ENCODE measurements at places on chromosomes 11 and 22.
A peak's percentile ranks its signal among the peaks of the same experiment; 100 is the strongest.

DNA sequence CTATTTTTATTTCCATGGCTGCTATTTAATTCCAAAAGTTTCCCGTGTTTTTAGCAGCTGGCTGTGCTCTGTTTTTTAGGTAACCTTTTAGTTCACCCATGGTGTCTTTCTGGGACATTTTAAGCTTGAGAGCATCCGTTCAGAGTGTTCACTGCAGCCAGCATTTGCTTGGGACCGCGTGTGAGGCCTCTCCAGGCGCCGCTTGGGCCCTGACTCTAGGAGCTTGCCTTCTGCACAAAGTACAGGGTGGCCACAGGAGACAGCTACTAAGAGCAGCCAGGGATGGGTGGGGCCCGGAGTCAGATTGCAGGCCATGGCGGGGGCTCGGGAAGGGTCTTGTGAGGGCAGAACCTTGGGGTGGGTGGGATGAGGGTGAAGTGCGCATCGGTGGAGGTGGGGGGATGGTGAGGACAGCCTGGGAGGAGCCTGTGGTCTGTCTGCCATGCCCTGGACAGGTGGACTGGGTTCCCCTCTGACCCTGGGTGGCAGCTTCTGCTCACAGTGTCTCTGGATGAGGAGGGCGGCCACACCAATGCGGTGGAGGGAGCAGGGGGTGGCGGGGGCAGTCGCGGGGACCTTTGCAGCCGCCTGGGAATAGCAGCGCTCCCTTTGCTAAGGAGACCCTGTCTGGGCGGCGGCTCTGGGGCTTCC is 288.1 kb downstream of the TBC1D22A start:
- no peak for DNase-seq

DNA sequence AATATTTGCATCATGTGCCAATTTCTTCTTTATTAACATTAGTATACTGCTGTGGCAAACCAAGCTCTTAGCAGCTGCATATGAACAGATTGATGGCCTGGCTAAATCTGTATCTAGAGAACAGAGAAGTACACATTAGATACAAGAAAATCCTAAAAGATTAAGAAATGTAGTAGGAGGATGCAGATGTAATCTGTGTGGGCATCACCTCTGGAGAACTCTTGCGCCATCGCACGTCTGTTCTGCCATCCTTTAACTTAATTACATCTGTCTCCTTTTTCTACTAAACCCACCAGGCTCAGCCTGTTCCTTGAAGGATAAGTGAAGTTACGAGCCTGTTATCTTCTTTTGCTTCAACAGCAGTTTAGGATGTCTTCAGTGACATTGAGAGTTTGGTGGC is 196.4 kb upstream of the PITPNB start:
- no peak for DNase-seq

DNA sequence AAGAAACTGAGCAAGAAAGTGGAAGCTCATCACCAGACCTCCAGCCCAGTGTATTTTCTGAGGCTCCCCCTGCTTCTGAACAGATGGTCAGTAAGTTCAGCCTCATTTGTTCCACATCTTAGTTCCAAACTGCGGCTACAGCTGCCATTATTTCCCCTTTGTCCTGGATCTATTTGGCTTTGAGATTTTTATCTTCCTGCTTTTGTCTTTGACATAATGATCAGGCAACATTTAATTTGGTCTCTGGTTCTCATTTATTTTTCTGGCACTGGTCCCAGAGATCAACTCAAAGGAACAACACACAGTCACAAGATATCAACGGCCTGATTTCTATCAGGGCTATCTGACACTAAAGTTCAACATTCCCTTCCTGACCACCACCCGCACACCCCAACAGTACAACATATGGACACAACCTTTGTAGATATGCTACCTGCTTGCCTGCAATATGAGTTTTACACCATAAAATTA is 137.5 kb downstream of the FAM76B start:
- DNase-seq: no peak

GRCh38 chr11:129698212-129698611 is 117.4 kb upstream of the TMEM45B start:
- DNase-seq: no peak

- DNase-seq: no peak
Observed at GRCh38 chr22:33699176-33699575, 221.1 kb downstream of the LARGE1 start.

DNA sequence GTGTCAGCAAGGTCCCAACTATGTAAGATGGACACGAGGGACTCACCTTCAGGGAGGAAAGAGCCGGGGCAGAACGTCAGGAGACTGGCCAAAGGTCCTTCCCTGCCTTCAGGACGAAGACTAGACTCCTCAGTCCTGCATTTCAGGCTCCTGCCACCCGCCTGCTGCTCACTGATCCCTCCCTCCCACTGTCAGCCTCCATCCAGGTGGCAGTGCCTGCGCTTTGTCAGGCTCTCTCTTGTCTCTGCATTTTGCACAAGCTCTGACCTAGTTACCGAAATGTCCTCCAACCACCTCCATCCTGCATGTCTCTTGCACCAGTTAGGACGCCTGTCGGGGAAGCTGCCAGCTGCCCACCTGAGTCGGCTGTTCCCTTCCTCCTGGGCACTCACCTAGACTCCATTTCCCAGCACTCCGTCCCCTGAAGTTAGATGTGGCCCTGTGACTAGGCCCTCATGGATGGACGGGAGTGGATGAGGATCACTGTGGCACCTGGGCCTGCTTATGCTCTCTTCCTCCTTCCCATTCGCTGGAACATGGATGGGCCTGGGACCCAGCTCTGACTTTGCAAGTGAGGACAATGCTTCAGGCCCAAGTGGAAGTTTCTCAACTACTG is 8.0 kb downstream of the B3GNT6 start:
- no peak for DNase-seq

GRCh38 chr11:13343931-13344717 is 66.5 kb downstream of the BMAL1 start:
- DNase-seq: peak; percentile 35

DNA sequence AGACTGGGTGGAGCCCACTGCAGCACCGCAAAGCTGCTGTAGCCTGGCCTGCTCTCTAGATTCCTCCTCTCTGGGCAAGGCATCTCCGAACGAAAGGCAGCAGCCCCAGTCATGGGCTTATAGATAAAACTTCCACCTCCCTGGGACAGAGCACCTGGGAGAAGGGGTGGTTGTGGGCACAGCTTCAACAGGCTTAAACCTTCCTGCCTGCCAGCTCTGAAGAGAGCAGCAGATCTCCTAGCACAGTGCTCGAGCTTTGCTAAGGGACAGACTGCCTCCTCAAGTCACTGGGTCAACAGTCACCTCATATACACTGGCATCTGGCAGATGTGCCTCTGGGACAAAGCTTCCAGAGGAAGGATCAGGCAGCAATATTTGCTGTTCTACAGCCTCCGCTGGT is 117.3 kb downstream of the EHF start:
- no peak for DNase-seq

- DNase-seq: no peak
Observed at GRCh38 chr11:63719987-63720386, 38.7 kb downstream of the RTN3 start.

- no peak for DNase-seq
Observed at GRCh38 chr11:114784216-114784615, 105.9 kb downstream of the NXPE2 start.

GRCh38 chr11:11760838-11761237 is 80.9 kb upstream of the USP47 start:
- DNase-seq: no peak

DNA sequence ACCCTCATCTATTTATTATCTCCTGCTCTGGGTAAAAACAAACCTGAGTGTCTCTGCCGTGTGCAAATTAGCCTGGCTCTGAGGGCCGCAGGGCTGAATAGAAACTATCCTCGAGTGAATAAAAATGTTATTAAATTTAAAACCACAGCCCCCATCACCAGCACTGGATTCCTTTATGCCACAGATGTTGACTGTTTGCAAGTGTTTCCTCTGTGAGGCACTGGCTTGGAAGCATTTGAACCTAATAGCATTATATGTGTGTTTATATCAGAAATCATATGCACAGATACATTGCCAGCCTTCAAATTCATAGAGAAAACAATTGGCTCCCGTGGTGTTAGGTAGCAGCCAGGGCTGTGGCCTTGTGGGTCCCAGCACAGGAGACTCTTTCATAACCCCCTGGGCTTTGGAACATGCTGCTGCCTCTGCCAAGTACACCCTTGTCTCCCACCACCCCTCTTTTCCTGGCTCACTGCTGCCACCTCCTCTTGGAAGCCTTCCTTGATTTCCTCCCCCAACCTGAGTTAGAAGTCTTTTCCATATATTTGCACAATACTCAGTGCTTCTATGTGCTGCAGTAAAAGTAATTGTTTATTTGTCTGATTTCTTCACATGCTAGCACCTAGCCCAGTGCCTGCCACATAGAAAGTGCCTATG is 294.4 kb downstream of the DDX10 start:
- no peak for DNase-seq

DNA sequence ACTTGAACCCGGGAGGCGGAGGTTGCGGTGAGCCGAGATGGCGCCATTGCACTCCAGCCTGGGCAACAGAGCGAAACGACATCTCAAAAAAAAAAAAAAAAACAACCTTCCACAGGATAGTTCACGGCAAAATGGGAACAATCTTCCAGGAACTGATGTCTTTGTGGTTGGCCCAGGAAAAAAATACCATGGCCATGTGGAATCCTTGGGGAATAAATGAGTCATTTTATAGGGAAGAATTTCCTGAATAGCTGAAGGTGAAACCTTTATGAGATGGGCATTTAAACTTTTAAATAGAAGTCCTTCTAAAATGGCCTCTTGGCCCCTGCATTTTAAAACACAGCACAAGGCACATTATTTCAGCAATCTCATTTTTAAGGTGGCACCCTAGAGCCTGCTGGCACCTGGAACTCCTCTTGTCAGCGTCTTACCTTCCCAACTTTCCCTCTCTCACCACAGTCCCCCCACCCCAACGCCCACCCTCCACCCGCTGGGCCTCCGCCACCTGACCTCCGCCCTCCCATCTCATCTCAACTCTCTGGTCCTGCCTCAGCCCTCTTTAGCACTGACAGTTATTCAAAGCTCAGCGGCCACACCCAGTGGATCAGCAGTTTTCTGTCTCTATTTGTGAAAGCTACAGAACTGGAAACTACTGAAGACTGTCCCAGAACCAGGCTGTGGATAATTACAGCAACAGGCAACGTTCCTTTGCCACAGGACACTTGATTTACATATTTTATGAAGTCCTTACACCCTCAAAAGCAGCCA is 43.1 kb downstream of the SCGB1A1 start:
- DNase-seq: no peak

GRCh38 chr22:32758866-32759385 is 42.6 kb upstream of the TIMP3 start:
- DNase-seq: no peak
